Spleen (tissue), 13 donors: ENCODE measurements at places on chromosomes 6 and 20. TPM values are rescaled to one million over a fixed set of nuclear protein-coding genes. Genes with fewer than 3 reads are reported as not detected.

GRCh38 chr6:108123946-108124345 is 41.9 kb upstream of the NR2E1 start:
- no peak for DNase-seq

- no peak for DNase-seq
Observed at GRCh38 chr6:109834595-109835437, 143.3 kb upstream of the GPR6 start.

DNA sequence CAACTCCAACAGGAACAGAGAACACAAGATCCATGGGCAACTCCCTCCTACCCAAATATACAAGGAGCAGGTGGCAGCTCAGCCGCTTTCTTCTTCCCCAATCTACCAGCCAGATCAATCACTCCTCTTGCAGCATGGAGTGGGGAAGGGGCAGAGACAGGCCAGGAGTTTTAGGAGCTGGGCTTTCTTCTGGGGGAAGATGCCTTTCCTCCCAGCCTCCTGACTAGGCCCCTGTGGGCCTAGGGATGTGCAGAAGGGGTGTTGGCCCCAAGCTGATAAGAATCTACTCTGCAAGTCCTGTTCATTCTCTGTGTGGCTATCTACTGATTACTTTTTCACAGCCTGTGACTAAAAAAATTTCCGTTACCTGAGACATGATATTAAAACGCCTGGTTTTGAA is 189.0 kb downstream of the BCAS1 start:
- no peak for DNase-seq

DNA sequence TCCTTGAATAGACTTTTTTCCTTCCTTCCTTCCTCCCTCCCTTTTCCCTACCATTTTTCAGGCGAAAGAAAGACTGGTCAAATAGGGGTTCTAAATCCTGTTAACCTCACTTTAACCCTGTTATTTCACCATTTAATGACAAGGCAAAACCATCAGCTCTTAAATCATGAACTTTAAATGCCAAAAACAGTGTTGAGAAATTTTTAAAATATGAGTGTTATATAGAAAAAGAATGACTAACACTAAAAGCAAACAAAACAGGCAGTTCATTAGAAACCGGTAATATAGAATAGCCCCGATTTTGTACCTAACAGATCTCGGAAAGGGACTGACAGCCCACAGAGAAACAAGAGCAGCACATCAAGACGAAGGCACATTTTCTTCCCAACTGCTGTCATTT is 57.4 kb upstream of the CEP85L start:
- no peak for DNase-seq

DNA sequence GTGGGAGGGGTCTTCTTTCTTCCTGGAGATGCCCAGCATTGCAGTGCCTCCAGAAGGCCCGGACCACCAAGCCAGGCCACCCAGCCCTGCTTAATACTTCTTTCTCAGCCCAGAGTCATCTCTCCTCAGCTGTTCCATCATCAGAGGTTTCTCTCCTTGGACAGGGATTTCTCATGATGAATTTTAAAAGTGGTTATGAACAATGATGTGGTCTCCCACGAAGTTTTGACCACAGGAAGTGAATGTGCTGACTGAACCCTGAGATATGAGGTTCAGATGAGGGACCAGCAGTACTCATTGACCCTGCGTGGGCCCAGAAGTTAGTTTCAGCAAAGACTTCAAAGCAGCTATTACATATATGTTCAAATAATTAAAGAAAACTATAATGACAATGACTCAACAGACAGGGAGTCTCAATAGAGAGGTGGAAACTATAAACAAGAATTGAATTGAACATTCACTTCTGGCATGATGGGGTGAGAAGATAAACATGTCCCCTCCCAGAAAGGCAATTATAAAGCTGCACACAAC is 114.5 kb upstream of the SLC22A16 start:
- no peak for DNase-seq

GRCh38 chr6:89197141-89197540 is 20.0 kb downstream of the GABRR1 start:
- DNase-seq = no peak

DNA sequence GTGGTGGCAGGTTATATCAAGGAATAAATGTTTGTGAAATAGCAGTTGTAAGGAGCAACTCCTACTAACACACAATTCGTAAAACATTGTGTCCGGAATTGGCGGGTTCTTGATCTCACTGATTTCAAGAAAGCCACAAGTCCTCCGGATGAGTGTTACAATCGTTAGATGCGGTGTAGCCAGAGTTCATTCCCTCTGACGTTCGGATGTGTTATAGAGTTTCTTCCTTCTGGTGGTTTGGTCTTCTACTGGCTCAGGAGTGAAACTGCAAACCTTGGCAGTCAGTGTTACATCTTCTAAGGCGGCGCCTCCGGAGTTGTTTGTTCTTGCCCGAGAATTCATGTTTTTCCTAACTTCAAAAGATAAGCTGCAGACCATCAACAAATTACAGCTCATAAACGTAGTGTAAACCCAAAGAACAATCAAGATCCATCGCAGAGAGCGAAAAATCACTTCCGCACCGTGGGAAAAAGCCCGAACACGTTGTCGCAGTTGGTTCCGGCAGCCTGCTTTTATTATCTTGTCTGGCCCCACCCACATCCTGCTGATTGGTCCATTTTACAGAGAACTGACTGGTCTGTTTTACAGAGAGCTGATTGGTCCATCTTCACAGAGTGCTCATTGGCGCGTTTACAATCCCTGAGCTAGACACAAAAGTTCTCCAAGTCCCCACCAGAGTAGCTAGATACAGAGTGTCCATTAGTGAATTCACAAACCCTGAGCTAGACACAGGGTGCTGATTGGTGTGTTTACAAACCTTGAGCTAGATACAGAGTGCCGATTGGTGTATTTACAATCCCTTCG is 58.2 kb downstream of the TRIM27 start:
- no peak for DNase-seq

DNA sequence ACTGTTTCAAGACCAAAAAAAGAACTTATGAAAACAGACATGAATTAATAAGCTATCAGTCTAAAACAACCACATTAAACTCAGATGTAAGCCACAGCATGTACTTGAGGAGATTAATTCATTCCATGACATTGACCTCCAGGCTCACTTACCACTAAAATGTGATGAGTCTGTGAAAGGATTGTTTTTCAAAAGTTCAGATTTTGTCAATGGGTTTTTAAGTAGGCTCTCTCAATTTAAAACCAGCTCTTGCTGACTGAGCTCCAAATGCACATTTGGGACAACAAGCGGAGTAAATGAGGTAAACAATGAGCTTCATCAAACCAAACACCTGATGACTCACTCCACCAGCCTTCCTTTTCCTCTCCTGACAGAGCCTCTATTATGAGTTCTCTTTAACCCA is 197.0 kb downstream of the SIM1 start:
- DNase-seq = no peak

CRISP3 gene
- 0.35 TPM for polyA plus RNA-seq

ISM1 gene
- polyA plus RNA-seq = 1.7 TPM

DNA sequence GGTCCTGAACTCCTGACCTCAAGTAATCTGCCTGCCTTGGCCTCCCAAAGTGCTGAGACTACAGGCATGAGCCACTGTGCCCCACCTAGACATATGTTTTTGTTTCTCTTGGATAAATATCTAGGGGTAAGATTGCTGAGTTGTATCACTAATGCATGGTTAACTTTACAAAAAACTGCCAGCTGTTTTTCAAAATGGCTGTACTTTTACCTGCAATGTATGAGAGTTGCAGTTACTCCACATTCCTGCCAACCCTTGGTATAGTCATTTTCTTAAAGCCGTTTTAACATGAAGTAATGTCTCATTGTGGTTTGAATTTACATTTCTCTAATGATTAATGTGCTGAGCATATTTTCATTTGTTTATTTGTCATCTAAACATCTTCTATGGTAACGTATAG is 289.7 kb downstream of the UTRN start:
- no peak for DNase-seq

DNA sequence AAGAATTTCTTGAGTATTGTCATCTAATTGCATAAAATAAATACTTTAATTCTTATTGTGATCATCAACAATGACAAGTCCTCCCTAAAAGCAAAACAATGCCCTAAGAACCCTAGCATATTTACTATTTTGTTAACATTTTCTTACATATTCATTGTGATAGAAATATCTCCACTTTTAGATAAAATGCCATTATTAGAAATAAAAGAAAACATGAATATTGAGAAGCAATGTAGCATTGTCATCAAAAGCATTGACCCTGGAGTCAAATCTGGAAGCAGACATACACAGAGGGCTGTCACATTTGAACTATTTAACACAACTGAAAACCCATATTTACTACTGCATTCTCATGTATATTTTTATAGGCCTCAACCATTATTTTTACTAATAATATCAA is 257.7 kb downstream of the SYNE1 start:
- DNase-seq = no peak

- DNase-seq = no peak
Observed at GRCh38 chr6:17851001-17851719, 136.3 kb downstream of the KIF13A start.

DNA sequence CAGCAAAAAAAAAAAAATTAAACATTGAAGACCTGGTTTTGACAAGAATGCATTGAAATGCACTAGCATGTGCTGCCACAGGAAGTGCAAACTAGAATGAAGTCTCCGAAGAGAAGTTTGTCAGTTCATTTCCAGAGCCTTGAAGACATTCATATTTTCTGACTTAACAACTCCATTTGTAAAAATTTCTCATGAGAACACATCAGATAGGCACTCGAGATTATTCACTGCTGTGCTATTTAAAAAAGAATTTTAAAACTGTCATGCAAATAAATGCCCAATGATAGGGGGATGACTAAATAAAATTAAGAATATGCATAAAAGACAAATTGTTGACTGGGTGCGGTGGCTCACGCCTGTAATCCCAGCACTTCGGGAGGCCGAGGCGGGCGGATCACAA is 394.6 kb upstream of the JARID2 start:
- no peak for DNase-seq

HLA-F gene
- polyA plus RNA-seq = 501 TPM

DNA sequence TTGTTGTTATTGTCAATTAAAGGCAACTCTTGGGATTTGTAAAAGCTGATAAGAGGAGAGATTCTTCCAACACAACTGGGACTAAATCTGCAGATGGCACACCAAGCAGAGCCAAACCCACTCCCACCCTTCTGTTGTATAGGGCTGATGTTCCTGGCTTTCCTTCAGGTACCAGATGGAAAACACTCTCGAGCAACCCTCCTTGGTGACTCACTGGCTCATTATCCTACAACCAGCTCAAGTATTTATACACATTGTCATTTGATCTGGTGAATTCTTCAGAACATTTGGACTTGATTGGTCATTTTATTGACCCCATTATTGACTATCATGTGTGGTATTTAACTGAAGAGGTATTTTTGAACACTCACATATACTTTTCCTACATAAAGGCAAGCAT is 190.3 kb upstream of the PCSK2 start:
- no peak for DNase-seq

GRCh38 chr6:142900227-142900971 is 44.6 kb downstream of the HIVEP2 start:
- DNase-seq = no peak

GRCh38 chr6:169020821-169021220 is 232.8 kb downstream of the THBS2 start:
- no peak for DNase-seq

OPRM1 gene
- not detected for polyA plus RNA-seq

DNA sequence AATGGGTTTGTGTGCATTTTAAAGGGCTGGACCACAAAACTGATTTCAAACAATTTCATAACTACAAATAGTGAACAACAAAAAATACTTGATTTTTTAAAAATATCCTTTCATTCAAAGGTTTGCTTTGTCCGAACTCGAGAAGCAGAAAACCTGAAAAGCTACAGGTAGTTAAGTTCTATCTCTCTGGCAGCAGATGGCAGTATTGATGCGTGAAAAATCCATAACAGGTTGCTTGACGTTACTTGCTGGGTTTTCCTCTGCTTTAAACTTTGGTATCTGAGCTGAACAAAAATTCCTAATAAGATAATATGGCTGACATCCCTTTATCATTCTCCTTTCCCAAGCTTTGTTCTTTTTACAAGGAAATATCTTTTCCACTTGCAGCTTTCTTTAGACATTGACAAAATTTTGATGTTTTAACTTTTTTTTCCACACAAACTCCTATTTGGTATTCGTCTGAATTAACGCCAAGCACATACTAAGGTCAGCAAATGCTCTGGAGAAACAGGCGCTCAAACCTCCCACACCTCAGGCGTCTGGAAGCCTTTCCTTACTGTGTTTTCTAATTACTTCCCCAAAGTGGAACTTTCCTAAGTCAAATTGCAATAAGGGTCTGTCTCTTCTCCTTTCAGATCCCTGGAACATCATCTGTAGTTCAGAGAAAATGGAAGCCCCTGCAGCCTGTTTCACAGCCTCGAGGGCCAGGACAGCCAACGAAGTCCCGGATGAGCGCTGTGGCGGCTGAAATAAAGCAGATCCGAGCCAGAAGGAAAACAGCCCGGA is 50.3 kb upstream of the GFRAL start:
- DNase-seq = no peak

GRCh38 chr20:31758991-31759390 is 19.9 kb downstream of the TPX2 start:
- no peak for DNase-seq

PRL gene
- not detected for polyA plus RNA-seq

DNA sequence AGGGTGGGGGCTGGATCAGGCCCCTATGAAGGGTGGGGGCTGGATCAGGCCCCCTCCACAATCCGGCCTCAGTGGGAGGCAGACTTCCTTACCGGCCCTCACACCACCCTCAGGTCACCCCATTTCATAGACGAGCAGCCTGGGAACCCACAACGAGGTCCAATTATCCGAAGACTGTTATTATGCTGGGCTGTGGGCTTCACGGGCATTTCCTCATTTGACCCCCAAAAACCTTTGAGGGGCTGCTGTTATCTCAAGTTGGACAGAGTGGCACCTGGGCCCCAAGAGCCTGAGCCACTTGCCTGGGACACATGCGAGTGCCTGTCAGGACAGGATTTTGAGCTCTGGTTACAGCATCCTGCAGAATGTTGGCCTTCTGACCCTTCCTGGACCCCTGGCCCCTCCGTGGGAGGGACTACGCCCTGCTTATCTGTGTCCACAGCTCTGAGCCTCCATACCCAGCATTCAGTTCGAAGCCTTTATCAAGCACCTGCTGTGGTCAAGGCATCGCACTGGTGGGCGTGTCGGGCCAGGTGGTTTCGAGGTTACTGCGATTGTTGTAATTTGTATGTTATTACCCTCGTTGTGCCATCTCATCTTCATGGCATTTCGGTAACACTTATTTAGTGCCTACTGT is 34.5 kb upstream of the PCMTD2 start:
- DNase-seq = no peak

GRCh38 chr20:37748015-37748414 is 54.2 kb downstream of the CTNNBL1 start:
- no peak for DNase-seq

- no peak for DNase-seq
Observed at GRCh38 chr20:20627471-20627870, 85.0 kb downstream of the RALGAPA2 start.

GRCh38 chr6:75611011-75611701 is 9.5 kb downstream of the SENP6 start:
- DNase-seq = no peak

DNA sequence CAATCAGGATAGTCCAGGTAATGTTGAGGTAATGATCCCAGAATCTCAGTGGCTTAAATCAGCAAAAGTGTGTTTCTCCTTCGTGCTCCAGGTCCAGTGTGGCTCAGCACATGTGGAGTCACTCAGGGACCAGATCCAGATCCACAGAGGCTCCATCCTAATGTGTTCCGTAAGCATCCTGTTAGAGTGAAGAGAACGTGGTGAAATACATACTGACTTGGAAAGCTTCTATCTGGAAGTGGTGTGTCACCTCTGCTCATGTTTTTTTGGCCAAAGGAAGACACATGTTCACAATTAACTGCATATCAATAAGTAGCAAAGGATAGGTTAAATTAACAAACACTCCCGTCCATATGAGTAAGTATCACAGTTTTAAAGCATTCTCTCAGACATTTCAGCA is 26.8 kb upstream of the PREP start:
- no peak for DNase-seq

- DNase-seq = no peak
Observed at GRCh38 chr6:56995347-56995902, 40.5 kb downstream of the BEND6 start.
